ENCODE measurements at places on chromosomes 1 and 21.

DNA sequence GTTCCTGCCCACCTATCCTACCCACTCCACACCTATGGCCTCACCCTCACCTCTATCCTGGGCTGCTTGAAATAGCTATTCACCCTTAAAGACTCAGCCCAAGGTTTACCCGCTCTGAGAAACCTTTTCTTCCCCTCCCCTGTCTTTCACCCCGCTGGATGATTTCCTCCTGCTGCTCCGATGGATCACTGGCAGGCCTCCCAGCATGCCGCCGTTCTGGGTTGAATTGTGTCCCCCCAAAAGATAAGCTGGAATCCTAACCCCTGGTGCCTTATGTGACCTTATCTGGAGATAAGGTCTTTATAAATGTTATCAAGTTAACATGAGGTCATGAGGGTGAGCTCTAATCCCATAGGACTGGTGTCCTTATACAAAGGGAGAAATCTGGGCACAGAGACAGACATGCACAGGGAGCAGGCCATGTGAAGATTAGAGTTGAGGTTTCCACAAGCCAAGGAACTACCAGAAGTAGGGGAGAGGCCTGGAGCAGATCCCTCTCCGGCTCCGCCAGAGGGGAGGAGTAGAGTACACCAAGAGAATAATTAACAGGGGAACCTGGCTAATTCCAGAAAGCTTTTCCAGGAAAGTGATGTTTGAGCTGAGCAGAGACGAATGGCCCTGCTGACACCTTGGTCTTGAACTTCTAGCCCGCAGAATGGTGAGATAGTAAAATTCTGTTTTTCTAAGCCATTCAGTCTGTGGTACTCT lies 110.0 kb upstream of the SERBP1 start:
- DNase-seq, result no peak

DNA sequence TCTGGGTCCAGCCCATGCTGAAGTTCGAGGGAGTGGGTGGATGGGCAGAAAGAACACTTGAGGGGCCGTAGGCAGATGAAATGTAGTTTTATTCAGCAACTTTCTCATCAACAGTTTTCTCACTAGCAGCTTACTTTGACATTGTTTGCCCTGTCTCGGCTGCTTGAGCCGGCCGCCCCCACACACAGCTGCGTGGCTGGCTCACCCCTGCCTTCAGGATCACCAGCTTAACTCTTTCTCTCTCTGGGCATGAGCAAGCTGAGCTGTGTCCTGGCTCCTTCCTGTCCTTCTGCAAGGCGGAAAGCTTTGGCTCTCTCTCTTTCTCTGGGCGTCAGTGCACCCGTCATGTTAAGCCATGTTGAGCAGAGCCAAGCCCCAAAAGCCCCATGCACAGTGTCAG lies 104.4 kb upstream of the GNG12 start:
- peak; percentile 66 for DNase-seq

- DNase-seq, result no peak
These were observed 731 bp downstream of the EFNA4 start for GRCh38 chr1:155064111-155064831.

DNA sequence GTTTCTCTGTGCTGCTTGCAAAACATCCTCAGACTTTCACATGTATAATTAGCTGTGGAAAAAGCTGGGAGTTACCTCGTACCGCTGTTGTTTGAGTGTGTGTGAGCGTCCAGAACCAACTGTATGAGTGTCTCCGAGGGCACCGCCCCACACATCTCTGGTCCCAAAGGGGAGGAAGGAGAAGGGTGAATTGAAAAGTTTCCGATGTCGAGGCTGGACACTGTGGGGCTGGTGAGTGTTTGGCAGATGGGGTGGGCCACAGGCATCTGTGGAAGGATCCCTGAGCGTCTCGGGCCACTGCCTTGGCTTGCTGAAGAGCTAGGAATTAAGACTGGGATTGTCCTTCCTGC lies 1.2 kb downstream of the ATP2B4 start:
- DNase-seq, result peak; percentile 56

- no peak for DNase-seq
These were observed 142.4 kb downstream of the ZP4 start for GRCh38 chr1:237748171-237748960.

- DNase-seq, result no peak
These were observed 173.2 kb upstream of the B3GALT2 start for GRCh38 chr1:193359631-193360030.

DNA sequence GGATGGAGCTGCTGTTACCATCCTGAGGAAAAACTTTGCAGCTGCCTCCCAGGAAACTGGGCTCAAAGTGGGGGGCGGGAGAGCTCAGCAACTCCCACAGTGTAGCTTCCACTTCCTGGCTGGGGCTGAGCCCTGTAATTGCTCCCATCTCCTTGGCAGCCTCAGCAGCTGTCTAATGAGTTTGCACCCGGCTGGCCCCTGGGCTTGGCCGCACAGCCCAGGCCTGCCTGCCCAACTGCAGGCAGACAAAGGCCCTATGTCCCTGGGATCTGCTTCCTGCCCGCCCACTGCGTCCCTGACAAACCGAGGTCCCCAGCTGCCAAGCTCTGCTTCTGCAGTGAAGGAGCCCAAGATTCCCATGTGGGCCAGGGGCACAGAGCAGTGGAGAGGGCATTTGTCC lies 30.1 kb downstream of the EDN2 start:
- DNase-seq, result no peak

DNA sequence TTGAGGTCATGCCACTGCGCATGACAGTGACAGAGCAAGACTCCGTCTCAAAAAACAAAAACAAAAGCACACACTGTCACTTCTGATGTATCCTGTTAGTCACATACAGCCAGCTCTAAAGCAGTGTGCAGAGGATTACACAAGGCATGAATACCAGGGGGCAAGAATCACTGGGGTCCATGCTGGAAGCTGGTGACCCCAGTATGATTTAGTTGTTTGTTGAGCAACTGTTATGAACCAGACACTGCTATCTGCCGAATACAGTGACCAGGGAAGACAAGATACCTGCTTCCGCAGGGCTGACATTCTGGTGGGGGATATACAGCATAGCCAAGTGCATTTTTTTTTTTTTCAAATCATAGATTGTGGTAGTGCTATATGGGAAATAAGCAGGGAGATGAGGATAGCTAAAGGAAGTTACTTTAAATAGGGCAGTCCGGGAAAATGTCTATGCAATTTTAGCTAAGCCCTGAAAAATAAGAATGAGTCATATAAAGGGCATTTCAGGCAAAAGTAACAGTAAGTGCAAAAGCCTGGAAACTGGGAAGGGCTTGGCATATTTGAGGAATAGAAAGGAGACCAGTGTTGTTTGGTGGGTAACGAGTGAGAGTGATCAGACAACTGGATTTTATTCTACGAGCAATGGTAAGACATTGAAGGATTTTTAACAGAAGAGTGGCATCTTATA lies 69.7 kb downstream of the ADSS2 start:
- peak; percentile 76 for DNase-seq

- no peak for DNase-seq
These were observed 80.5 kb downstream of the VCAM1 start for GRCh38 chr1:100799954-100800612.

- DNase-seq, result peak; percentile 13
These were observed 19.0 kb upstream of the CASQ1 start for GRCh38 chr1:160171354-160171753.

DNA sequence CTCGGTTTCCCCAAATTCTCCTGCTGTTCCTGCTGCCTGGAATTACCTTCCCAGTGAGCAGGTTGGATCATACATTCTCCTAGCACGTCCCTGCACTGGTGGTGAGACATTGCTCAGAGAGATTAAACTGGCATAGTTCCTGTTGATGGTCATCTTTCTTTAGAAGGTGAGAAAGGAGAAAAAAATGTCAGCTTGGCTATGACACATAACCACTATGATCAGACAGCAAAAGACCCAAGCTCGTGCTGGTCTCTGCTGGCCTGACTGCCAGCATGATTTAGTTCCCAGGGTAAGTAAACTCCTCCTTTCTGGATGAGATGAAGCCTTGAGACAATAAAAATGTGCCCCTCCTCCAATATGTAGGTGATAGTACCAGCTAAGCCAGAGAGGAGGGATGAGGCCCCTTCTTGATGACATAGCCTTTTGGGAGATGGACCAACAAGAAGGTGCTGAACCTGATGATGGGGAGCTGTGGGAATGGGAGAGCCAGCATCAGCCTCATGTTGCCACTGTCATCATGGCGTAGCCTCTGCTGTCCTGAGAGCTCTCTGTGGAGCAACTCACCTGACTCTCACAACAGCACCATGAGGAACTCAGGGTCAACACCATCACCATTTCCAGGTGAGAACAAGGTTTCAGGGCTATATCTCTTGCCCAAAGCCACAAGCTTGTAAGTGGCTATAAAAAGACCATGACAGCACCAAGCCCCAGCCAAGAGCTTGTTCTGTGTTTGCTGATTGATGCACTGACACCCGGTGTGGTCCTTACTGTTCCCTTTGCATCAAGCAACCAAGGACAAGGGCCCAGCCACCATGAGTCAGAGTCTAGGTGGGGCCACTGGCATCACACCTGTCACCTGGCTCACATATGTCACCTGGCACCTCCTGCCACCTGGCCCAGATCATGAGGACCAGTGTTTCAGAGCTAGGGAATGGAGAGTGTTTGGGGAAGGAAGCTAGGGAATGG lies 200.0 kb downstream of the MATN1 start:
- DNase-seq, result peak; percentile 82

DNA sequence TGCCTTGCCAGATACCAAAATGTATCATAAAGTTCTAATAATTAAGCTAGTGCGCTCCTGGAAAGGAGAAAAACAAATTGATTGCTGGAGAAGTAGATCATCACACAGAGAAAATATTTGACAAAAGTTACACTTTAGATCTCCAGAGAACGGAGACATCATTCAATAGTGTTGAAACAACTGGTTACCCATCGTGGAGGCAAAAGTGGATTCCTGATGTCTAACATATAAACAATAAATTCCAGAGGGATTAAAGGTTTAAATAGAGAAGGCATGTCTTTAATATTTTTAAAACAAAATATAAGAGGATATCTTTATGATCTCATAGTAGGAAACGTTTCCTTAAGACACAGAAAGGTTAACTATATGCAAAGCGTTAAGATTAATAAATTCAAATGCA lies 41.0 kb downstream of the NRIP1 start:
- no peak for DNase-seq

DNA sequence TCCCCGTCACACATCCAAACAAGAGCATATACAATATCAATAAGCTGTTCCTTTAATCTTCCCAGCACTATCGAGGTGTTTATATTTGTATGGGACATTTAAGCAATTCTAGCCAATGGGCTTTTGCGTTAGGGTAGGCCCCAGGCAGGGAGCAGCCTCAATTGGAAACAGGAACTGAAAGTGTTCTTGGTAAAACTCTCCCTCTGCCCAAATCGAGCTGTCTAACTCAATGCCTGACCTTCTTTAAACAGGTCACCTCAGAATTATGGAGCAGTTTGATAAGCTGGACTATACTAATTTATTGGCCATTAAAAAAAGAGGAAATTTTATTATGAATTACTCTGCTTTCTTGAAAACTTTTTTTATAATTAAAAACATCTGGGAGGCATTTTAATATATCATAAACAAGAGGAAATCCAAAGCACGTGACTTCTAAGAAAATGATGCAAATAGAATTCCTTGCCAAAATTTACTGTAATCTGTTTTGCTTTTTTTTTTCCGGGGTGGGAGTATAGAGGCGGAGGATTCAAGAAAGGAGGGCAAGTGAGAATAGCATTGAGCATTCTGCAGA lies 498.1 kb downstream of the LMO4 start:
- DNase-seq, result peak; percentile 90

GRCh38 chr1:43557744-43558245 lies 27.1 kb downstream of the PTPRF start:
- peak; percentile 53 for DNase-seq

DNA sequence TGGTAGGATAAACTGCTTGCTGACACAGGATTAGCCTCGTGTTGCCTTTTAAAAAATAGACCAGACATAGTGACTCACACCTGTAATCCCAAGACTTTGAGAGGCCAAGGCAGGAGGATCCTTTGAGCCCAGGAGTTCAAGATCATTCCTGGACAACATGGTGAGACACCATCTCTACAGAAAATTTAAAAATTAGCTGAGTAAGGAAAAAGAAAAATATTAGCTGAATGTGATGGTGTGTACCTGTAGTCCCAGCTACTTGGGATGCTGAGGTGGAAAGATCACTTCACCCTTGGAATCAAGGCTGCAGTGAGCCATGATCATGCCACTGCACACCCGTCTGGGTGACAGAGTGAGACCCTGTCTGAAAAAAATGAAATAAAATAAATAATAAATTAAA lies 82.0 kb downstream of the ETS2 start:
- no peak for DNase-seq

DNA sequence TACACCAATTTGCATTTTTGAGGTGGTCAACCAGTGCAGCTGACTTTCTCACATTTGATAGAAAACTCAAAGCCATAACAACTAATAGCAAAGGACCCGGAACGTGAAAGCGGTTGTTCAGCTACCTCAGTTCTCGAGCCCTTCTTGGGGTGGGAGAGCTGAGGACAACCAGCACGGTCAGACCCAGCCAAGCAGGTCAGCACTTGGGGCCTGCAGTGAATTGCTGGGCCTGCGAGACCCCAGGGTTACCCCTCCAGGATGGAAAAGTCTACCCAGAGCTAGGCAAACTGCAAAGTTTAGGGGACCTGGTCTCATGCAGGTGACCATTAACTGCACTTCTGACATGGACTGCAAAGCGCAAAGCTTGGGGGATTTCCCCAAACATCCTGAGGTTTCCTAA lies 23.8 kb upstream of the AJAP1 start:
- no peak for DNase-seq

DNA sequence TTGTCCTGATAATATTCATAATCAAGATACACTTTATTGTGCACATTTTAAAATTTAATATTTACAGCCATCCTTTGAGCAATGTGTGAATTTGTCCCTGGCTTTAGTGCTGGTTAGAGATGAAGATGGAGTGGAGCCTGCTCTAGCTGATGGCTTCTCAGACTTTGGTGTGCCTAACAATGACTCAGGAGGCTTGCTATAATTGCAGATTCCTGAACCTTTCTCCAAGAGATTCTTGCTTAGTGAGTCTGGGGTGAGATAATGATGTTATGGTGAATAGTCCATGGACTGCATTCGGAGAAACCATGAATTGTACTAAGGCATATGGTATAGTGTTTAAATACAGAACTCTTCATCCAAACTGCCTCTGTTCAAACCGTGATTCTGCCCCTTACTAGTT lies 307.1 kb downstream of the PAPPA2 start:
- DNase-seq, result no peak

GRCh38 chr21:17794518-17795145 lies 24.5 kb downstream of the C21orf91 start:
- DNase-seq, result no peak

- DNase-seq, result no peak
These were observed 6.5 kb upstream of the GUCA2A start for GRCh38 chr1:42170779-42171621.

DNA sequence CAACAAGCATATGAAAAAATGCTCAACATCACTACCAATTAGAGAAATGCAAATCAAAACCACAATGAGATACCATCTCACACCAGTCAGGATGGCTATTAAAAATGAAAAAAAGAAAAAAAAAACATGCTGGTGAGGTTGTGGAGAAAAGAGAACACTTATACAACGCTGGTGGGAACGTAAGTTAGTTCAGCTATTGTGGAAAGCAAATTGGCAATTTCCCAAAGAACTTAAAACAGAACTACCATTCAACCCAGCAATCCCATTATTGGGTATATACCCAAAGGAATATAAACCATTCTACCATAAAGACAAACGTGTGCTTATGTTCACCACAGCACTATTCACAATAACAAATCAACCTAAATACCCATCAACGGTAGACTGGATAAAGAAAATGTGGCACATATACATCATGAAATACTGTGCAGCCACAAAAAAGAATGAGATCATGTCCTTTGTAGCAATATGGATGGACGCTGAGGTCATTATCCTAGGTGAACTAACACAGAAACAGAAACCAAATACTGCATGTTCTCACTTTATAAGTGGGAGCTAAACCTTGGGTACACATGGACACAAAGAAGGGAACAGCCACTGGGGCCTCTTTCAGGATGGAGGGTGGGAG lies 49.5 kb downstream of the LYST start:
- DNase-seq, result no peak
